ENCODE measurements at places on chromosomes 1 and 21. TPM values are rescaled to one million over a fixed set of nuclear protein-coding genes. Genes with fewer than 3 reads are reported as not detected.

The ISG15 gene
- 13.1 TPM for total RNA-seq

GRCh38 chr1:44339731-44340130 lies 15.3 kb downstream of the ERI3 start:
- no peak for ATAC-seq

The TENT5C gene
- total RNA-seq = 0.75 TPM

- peak; percentile 49 for ATAC-seq
These were observed 812 bp downstream of the CACHD1 start for GRCh38 chr1:64470665-64471217.

GRCh38 chr1:241391926-241392710 lies 35.1 kb upstream of the RGS7 start:
- ATAC-seq = no peak

The KCNK1 gene
- 0.62 TPM for total RNA-seq

DNA sequence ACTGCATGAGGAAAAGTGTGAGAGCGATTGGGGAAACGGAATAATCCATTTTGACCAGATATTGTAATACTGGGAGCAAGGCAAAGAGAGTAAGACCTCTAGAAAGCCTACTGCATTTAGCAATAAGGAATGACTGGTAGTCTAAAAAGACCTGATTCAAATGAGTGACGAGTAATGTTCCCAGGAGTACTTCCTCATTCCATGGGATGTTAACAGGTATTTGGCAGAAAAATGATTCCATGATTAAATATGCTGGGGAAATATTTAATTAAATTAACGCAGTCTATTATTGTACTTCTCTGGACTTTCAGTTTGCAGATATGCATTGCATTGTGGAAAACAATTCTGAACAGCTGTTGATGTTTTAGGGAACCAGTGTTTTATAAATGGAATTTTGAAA lies 105.5 kb downstream of the RPE65 start:
- no peak for ATAC-seq

The CA14 gene
- total RNA-seq = 86.1 TPM

The SERPINC1 gene
- total RNA-seq = not detected

GRCh38 chr1:67729872-67730271 lies 44.9 kb downstream of the GADD45A start:
- no peak for ATAC-seq

- ATAC-seq = no peak
These were observed 200.6 kb upstream of the HMCN1 start for GRCh38 chr1:185533596-185533995.

DNA sequence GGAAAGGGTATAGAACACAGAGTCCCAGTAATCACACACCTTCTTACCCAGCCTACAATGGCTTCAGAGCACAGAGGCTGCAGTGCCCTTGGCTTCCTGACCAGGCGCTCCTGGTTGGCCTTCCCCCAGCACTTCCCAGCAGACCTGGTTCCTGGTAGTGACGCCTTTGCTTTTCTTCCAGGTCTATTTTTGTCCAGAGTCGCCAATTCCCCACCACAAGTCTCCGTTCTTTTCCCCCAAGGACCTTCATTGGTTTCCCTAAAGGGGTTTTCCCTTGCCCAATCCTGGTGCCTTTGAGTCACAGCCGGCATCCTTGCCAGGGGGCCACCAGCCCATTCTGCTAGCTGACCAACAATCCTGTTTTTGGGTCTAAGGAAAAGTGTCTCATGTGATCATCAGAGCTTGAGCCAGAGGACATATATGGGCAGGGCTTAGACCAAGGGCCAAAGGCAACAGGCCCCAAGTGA lies 84.8 kb downstream of the KCNJ15 start:
- no peak for ATAC-seq

The ZBTB8A gene
- total RNA-seq = 16.3 TPM

- no peak for ATAC-seq
These were observed 86.1 kb downstream of the TTLL7 start for GRCh38 chr1:83912876-83913275.

GRCh38 chr1:116681343-116681899 lies 13.9 kb upstream of the IGSF3 start:
- no peak for ATAC-seq

DNA sequence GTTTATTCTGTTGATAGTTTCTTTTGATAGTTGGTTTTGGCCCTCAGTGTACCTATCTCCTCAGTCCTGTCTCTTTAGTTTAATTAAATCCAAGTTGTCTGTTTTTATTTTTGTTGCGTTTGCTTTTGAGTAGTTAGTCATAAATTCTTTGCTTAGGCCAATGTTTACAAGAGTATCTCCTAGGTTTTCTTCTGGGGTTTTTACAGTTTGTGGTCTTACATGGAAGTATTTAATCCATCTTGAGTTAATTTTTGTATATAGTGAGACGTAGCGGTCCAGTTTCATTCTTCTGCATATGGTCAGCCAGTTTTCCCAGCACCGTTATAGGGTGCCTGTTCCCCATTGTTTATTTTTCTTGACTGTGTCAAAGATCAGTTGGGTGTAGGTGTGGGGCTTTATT lies 139.4 kb downstream of the POU2F1 start:
- ATAC-seq = no peak

DNA sequence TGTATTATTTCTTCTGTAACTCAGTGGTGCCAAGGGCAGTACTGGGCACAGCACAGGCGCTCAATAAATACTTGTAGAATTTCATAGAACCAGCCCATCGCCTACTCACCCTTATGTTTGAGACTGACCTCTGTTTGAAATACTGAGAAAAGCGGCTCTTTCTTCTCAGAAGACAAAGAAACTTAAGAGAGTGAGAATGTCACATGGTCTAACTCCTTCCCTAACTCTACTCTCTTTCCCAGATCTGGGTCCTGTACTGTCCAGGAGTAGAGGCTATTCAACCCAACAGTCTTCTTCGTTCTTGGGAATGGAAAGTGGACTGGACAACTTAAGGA lies 4.2 kb downstream of the IGSF8 start:
- no peak for ATAC-seq

The PRAMEF13 gene
- 0.62 TPM for total RNA-seq

The OR6N1 gene
- total RNA-seq = 0.38 TPM

The TCEA3 gene
- 17.6 TPM for total RNA-seq

DNA sequence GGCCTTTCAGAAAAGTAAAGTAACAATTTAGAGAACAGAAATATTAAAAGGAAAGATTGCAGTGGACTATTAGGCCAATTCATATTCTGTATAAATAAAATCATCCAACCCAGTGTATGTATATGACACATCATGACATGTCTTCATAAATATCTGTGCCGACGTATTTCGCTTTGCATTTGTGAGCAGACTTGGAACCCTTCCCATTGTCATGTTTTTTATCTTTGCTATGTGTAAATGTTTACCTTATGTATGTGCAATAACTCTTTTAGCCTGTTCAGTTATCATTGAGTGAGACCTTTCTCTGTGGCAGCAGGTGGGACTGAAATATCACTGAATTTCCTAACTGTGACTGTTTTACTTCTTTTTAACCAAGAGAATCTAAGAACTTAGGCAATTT lies 58.0 kb upstream of the FAM3B start:
- ATAC-seq = no peak

The ANKRD65 gene
- total RNA-seq = 1.0 TPM

The PLOD1 gene
- 35.9 TPM for total RNA-seq

The SYT6 gene
- total RNA-seq = 13.9 TPM

DNA sequence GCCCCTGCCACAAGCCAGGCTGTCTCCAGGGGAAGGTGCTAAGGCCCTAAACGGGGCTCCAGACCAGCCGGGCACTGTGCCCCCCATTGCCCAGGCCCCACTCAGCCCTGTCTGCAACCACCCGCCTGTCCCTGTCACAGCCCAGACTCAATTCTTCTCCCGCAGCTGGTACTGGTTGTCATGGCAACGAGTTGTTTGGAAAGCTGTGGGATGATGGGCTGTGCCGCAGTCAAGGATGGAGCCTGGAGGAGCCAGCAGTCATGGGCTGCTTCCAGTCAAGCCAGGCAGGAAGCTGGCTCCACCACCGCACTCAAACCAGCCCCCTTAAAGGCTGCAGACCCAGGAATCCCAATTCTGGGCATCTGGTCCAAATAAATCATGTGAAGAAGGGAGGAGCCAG lies 4.2 kb downstream of the SPOCD1 start:
- peak; percentile 61 for ATAC-seq

- ATAC-seq = peak; percentile 12
These were observed 86.0 kb downstream of the LRRC53 start for GRCh38 chr1:74426208-74426937.

All from motor neuron (in vitro differentiated cells).